Vagina (tissue), 2 donors: ENCODE measurements at places on chromosomes 7 and 10.

GRCh38 chr10:3830946-3831345, 45.9 kb upstream of the KLF6 start:
- no peak overlapping the region for H3K27ac ChIP-seq
- no peak overlapping the region for H3K4me3 ChIP-seq
- peaks cover 17% of the 10 kb centered on the region for H3K4me1 ChIP-seq

DNA sequence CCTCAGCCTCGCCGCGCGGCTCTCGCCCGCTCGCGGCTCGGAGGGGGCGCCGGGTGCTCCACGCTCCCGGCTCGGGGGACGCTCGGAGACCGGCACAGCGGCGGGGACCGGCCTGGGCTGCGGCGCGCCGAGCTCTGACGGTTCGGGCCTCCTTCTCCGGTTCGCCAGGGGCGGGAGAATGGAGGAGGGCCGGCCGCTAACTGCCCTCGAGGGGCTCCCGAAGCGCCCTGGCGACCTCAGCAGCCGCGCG, 232 bp upstream of the GRID1 start:
- peak overlapping the region; percentile 3 for H3K27ac ChIP-seq
- H3K4me1 ChIP-seq, result peaks cover 39% of the 10 kb centered on the region
- peak overlapping the region; percentile 48 for H3K4me3 ChIP-seq
- no peak for DNase-seq
- H3K27me3 ChIP-seq, result no peaks in the 10 kb centered on the region

GRCh38 chr7:105156731-105157130, 142.7 kb downstream of the KMT2E start:
- no peaks in the 10 kb centered on the region for H3K27me3 ChIP-seq
- no peak overlapping the region for H3K4me3 ChIP-seq
- H3K27ac ChIP-seq, result no peak overlapping the region
- DNase-seq, result no peak

DNA sequence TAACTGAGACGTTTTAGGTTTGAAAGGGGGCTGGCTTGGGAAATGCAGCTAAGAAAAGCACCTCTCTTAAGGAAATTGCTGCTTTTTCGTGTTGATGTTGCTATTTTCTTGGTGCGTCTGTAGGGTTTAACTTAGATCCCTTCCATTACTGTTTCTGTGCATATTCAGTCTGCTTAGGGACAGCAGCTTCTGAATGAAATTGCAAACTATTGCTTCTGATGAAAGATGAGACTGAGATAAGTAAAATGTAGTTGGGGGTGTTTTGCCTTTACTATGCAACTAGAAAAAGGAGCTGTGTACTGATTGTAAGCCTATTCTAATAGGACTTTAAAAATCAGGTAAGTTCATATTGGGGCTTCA, 772 bp downstream of the HDAC9 start:
- no peaks in the 10 kb centered on the region for H3K4me1 ChIP-seq
- DNase-seq, result no peak
- peak overlapping the region; percentile 33 for H3K27ac ChIP-seq

DNA sequence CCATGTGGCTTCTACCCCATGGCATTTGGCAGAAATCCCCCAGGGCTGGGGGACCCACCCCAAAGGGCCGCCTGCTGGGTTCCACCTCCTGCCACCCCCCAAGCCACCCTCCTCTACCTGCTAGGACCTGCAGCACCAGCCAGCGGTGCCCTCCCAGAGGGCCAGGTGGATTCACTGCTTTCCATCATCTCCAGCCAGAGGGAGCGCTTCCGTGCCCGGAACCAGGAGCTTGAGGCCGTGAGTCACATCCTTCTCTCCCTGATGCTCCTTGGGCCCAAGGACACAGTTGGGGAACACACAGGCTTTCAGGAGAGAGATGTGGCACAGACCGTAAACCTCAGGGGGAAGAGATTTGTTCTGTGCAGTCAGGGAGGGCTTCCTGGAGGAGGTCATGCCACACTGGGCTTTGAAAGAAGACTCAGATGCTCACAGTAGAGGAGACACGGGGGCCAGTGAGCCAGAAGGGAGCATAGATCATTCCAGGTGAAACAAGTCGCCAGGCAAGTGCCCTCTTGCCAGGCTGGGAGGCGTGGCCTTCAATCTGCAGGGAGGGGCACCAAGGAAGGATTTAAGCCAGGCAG, 11.5 kb upstream of the SH2B2 start:
- no peaks in the 10 kb centered on the region for H3K27me3 ChIP-seq
- H3K4me1 ChIP-seq, result peaks cover 6% of the 10 kb centered on the region
- H3K27ac ChIP-seq, result no peak overlapping the region
- no peak for DNase-seq
- H3K4me3 ChIP-seq, result no peak overlapping the region

DNA sequence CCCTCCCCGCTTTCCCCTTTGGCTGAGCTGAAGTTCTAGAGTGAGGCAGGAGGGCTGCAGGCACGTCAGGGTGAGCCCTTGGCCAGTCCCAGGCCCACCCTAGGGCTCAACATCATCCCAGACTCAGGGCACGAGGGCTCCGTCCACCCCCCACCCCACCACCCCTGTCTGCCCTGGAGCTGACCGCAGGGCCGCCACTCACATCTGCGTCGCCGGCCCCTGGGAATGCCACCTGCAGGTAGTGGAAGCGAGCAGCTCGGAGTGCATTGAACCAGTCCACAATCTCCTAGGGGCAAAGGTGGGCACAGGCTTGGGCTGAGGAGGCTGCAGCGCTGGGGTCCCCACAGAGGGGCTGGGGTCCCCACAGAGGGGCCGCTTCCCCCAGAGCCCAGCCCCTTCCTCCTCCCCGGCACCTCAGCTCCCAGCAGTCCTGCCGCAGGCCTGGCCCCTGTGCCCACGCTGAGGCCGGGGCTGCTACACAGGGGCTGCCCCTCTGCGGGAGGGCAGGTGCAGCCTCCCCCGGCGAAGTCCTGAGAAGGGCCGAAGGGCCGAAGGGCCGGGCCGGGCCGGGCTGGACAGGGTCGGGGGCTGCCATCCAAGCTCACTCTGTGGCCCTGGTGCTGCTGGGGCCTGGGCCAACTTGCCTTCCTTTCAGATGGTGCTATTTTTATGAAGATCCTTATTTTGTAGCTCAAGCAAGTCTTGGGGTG, 24.1 kb downstream of the GET4 start:
- no peak overlapping the region for H3K27ac ChIP-seq
- peaks cover 17% of the 10 kb centered on the region for H3K4me1 ChIP-seq
